Immature natural killer cell (primary cell): ENCODE measurements at places on chromosomes 12 and 14. TPM values are rescaled to one million over a fixed set of nuclear protein-coding genes. Genes with fewer than 3 reads are reported as not detected.

KRT72 gene
- 0.93 TPM for polyA plus RNA-seq

VRTN gene
- polyA plus RNA-seq, result not detected

GRCh38 chr14:68295316-68295816, 475.8 kb downstream of the RAD51B start:
- DNase-seq, result no peak
- no peak overlapping the region for H3K4me3 ChIP-seq
- H3K27ac ChIP-seq, result no peak overlapping the region

- DNase-seq, result no peak
- H3K27me3 ChIP-seq, result peaks cover 11% of the 10 kb centered on the region
- peak overlapping the region; percentile 78 for H3K4me3 ChIP-seq
- H3K27ac ChIP-seq, result peak overlapping the region; percentile 71
- peaks cover 20% of the 10 kb centered on the region for H3K4me1 ChIP-seq
These were observed 3.7 kb downstream of the USP44 start for GRCh38 chr12:95547522-95548055.

- peaks cover 21% of the 10 kb centered on the region for H3K27me3 ChIP-seq
- H3K4me3 ChIP-seq, result peak within 1 kb of the TSS; percentile 96
- DNase-seq, result peak; percentile 96
- H3K27ac ChIP-seq, result peak within 1 kb of the TSS; percentile 85
- peaks cover 57% of the 10 kb centered on the region for H3K4me1 ChIP-seq
- no peaks in the 10 kb centered on the region for H3K36me3 ChIP-seq
These were observed at the start of gene EFCAB11 for GRCh38 chr14:89954070-89955021. TSS of gene EFCAB11 (minus strand) at chr14:89954730. CDS start at chr14:89954660, 70 bp downstream.

DNA sequence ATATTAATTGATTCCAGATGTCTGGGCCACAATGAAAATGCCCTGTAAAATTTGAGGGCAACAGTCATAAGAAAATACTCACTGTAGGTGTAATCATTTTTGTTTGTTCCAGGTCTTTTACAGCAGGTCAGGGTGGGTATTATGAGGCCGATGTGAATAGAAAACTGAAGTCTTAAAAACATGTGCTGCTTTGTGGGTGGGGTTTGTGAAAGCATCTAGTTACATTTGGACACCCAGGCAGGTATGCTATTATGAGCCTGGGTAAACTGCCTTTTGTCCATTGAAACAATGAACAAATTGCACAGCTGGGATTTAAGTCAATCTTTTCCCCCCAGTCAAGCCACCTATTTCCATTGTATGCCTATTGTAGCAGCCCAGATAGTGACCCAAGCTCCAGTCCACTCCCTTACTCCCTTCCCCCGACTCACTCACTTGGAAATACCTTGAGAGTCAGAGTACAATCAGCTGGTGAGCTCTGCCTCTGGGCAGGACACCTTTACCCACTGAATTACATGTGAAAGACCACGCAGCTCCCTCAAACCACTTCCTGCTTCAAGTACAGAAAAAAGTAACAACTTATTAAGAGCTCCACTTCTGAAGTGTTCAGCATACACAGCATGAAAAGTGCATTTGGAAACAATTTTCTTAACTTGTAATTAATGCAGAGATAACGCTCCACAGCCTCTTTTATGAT, 1.8 kb downstream of the IGF1 start:
- peaks cover 2% of the 10 kb centered on the region for H3K4me1 ChIP-seq
- peak; percentile 62 for DNase-seq
- peaks cover 7% of the 10 kb centered on the region for H3K27me3 ChIP-seq

DNA sequence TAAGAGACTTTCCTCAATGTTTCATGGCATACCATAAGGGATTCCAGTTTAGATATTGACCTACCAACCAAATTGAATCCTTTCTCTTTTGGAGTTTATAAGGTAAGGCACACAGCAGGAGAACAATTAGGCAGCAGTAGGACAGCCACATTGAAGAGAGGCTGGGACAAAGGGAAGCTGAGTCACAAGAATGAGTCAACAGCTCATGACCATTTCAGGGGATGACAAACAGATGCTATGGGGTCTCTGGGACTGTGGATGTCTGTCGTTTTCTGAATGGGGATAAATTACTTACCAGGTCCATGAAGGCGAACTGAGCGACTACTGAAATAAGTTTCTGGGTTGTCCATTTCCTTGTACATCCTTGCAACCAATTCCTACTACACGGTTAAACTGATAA, 48.6 kb upstream of the E2F7 start:
- DNase-seq, result no peak
- H3K4me1 ChIP-seq, result no peaks in the 10 kb centered on the region
- H3K27ac ChIP-seq, result no peak overlapping the region
- no peaks in the 10 kb centered on the region for H3K27me3 ChIP-seq
- no peak overlapping the region for H3K4me3 ChIP-seq
- H3K36me3 ChIP-seq, result no peaks in the 10 kb centered on the region

- peaks cover 10% of the 10 kb centered on the region for H3K4me1 ChIP-seq
- H3K27ac ChIP-seq, result no peak overlapping the region
- DNase-seq, result no peak
- H3K27me3 ChIP-seq, result no peaks in the 10 kb centered on the region
These were observed 5.2 kb upstream of the RIMKLB start for GRCh38 chr12:8692573-8692972.

GRCh38 chr12:23066095-23066494, 441.1 kb downstream of the ETNK1 start:
- DNase-seq, result no peak
- no peaks in the 10 kb centered on the region for H3K4me1 ChIP-seq
- no peak overlapping the region for H3K4me3 ChIP-seq

- H3K36me3 ChIP-seq, result no peaks in the 10 kb centered on the region
- no peaks in the 10 kb centered on the region for H3K4me1 ChIP-seq
- H3K4me3 ChIP-seq, result no peak overlapping the region
- no peak overlapping the region for H3K27ac ChIP-seq
These were observed 116.3 kb downstream of the TMTC3 start for GRCh38 chr12:88258396-88258795.

DNA sequence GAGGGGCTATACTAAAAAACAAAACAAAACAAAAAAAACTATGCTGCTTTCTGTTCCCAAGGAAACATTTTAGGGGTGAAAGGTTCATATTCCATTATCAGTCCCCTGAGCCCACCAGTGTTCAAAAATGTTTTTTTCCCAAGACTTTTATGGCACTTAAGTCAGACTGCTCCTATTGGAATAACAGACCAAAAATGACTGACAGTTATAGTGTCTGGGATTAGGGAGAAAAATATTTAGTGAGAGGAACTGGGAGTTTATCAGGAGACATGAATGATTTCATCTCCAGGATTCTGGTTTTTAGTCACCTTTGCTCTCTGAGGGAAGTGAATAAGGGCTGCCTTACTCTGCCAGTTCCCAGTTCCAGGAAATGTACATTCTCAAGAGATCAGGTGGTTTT, 68.0 kb downstream of the PDE3A start:
- H3K27me3 ChIP-seq, result no peaks in the 10 kb centered on the region
- peaks cover 3% of the 10 kb centered on the region for H3K4me1 ChIP-seq
- DNase-seq, result no peak
- no peak overlapping the region for H3K27ac ChIP-seq
